SK-N-MC (cell line): ENCODE measurements at places on chromosomes 1 and 21.

- DNase-seq = no peak
Observed at GRCh38 chr1:154848983-154849382, 21.1 kb downstream of the KCNN3 start.

- DNase-seq = no peak
Observed at GRCh38 chr1:37171691-37172090, 137.4 kb upstream of the GRIK3 start.

- no peak for DNase-seq
Observed at GRCh38 chr1:6265151-6265550, 4.3 kb upstream of the GPR153 start.

- DNase-seq = no peak
Observed at GRCh38 chr1:22670352-22670975, 17.4 kb downstream of the C1QB start.

GRCh38 chr1:81366173-81366572, 434.6 kb upstream of the ADGRL2 start:
- no peak for DNase-seq

DNA sequence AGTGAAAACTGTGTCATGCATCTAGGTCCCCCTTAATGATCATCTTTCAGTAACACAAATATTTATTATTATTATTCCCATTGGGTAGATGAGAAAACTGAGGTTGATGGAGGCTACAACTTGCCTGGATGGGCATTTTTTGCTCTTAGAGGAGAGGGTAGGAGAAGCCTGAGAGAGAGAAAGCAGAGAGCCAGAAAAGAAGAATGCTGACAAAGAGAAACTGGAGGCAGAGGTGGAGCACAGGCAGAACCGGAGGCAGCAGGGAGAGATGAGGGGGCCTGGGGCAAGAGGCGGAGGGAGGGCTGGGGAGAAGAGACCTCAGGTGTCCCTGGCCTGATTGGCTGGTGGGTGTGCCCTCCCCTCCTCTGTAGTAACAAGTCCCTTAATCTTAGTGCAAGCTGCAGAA, 4.1 kb downstream of the BLACAT1 start:
- no peak for DNase-seq

DNA sequence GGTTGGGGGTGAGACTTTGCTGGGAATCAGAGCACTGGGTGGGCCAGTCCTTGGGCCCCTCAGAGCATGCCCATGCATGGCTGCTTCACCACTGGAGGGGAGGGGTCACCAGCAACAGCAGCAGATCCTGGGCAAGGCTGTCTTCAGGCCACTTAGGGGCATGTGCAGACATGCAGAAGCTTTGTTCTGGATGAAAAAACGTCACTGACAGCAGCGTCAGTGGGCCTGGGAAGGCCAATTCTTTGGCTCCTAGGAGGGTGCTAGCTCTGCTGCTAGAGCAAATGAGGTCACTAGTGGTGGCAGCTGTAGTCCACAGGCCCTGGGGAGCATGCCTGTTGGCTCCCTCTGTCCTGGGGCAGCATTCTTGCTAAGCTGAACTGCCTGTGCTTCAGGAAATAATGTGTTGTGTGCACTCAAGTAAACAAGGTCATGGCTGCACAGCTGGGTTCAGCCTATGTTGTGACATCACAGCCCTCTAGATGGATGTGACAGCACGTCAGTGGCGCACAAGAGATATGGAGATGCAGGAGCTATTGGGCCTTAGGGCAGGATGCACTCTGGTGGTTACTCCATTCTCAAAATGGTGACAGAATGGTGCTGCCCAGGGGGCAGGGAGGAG, 27.0 kb downstream of the ZC3H11B start:
- no peak for DNase-seq

GRCh38 chr1:247111259-247111699, 7.1 kb upstream of the ZNF669 start:
- DNase-seq = no peak
